Cerebellar nuclear complex (tissue), 1 donor: ENCODE measurements at places on chromosomes 11 and 22.

DNA sequence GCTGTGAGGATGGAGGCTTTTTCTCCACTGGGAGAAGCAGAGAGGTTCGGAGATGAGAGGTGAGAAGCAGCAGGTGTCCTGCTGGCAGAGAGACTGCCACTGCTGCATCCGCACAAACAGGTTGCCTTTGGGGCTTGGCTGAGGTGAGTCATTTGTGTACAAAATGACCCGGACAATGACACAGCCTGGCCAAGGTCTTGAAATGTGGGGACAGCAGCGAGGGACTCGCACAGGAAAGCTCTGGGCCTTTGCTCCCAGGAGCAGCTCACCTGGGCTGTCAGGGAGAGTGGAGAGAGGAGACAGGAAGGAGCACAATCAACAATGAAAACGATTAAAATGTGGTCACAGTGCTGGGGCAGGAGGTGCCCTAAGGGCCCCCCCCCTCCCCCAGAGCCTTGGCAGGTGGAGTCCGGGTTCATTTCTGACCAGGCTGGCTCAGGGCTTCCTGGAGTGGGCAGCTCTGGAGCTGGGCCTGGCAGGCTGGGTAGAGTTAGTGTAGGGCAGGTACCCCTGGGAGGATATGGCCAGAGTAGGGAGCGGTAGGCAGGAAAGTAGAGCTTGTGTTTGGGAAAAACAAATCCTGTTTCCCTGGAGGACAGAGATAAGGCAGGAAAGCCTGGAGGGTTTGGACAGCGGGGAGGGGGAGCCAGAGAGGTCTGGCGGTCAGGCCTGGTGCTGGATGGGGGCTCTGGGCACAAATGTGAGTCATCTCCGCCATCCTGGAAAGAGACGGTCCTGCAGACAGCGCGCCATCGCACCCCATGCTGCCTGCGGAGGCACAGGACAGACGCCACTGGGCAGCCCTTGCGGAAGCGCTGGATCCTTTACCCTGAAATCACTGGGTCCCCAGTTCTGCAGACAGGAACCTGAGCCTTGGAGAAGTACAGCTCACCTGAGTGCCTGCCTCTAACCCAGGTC lies 37.8 kb upstream of the CELSR1 start:
- no peak for DNase-seq

DNA sequence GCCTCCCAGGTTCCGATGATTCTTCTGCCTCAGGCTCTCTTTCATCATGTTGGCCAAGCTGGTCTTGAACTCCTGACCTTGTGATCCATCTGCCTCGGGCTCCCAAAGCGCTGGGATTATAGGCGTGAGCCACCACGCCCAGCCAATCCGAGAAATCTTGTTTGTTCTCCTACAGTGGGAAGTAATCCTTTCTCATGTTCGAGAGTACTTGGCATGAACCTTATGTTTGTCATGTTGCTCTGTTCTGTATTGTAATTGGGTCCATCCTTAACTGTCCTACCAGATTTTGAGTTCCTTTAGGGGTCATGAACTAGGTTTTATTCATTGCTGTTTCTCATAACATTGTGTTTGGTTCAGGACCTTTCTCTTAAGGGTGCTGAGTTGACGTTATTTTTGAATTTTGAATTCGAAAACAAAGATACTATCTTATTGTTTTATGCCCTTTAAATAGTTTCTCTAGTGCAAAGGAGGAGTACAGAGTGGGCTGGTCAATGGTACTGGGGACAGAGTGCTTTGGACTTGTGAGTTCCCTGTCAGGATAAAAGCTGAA lies 113.4 kb upstream of the RRM1 start:
- no peak for DNase-seq

DNA sequence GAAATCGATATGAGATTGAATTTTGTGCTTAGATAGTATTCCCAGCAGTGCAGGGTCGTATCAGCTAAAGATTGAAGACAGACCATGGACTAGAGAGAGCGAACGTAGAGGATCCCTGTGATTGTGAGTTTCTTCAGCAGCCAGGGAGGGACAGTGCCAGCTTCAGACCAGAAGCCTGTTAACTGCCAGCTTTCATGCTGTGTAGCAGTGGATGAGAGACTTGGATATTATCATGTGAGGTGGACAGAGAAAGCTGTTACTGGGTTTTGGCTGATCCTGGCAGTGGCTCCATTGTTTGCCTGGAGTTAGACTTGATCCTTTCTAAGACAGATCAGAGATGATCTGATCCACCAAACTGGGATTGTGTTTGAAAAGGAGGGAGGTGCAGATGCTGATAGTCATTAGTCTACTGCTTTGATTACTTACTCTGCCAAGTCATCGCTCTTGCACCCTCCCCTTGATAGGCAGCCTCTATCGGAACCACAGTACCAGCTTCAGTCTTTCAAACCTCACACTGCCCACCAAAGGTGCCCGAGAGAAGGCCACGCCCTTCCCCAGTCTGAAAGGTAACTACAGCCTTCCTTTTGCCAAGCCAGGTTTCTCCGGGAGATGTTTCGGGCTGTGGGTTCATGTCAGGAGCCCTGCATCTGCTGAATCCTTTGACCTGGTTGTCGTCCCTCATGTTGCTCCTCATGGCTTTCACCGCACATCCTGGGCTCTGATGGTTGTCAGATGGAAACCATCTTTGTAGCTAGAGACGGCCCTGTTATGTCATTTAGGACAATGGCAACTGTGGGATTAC lies 16.2 kb downstream of the MADD start:
- DNase-seq = no peak

DNA sequence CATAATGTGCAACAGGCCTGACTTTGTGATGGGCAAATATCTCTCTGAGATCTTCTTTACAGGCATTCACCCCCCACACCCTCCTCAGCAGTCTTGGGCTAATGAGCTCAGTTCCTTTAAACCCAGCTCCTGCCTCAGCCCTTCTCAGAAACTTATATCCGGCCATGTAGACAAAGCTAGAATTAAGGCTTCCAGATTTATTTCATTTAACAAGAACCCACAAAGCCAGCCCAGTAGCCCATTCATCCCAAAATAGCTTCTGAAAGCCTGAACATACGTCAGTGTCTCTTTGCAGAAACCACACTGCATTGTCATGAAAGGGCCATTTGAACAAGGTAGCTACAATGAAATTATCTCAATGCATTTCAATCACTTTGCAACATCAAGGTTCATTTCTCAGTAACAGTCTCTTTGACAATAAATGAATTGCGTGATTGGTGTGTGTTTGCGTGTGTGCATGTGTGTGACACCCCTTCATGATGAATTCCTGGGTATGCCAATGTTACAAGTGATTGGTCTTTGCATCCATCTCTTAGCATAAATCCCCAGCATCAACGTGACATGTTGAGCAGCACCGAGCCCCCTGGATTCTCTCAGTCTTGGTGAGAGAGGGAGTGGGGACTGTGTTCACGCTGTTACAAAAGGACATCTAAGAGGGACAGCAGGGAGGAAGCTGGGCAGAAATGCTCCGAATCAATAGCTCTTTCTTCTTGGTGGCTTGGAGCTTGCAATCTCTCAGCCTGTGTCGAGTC lies 299.6 kb downstream of the KIRREL3 start:
- no peak for DNase-seq

- no peak for DNase-seq
Observed at GRCh38 chr11:126840201-126840886, 160.2 kb downstream of the KIRREL3 start.

GRCh38 chr22:28716686-28717085 lies 24.9 kb downstream of the CHEK2 start:
- DNase-seq = no peak

GRCh38 chr11:1691026-1691877 lies 5.7 kb upstream of the KRTAP5-6 start:
- DNase-seq = no peak

GRCh38 chr11:14366936-14367335 lies 8.0 kb upstream of the RRAS2 start:
- DNase-seq = no peak

- DNase-seq = no peak
Observed at GRCh38 chr11:104997288-104997687, 25.7 kb downstream of the CASP5 start.

DNA sequence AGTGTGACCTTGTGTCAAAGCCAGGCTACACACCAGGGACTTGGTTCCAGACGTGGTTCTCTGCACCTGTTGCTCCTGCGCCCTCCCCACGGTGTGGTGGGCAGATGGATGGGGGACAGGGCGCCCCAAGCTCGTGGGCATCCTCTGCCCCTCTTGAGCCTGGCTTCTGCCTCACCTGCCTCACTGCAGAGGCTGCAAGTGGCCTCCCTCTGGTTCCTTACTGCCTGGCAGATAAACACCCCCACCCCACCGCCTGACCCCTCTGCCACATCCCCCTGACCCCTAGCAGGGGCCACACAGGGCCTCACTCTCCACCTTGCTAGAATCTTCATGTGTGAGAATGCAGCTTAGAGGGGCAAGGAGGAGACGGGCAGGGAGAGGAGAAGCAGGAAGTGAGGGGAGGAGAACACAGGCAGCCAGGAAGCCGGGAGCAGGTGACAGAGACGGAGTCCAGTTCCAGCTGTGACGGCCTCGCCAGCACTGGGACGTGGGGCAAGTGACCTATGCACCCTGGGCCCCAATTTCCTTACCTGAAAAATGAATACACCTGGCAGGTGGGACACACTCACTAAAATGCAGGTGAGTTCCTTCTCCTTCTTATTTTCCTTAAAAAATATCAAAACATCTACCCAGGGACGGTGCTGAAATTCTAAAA lies 178.3 kb downstream of the EFCAB6 start:
- DNase-seq = no peak

GRCh38 chr11:1545432-1545831 lies 26.6 kb downstream of the DUSP8 start:
- DNase-seq = no peak

DNA sequence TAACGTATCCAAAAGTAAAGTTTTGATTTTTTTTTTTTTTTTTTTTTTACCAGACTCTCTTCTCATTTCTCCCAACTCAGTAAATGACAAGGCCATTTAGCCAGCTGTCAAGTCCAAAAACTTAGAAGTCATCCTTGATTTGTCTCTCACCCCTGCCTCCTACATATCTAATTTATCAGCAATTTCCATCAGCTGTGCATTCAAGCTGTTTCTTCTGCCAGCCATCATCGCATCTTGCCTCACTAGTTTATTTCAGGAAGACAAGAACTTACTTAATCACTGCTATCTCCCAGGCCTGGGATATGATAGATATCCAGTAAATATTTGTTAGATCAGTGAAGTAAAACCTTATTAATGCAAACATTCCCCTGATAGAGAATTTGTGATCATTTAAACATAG lies 47.6 kb downstream of the SCGB1A1 start:
- no peak for DNase-seq

GRCh38 chr11:74592063-74592440 lies 330 bp upstream of the POLD3 start:
- no peak for DNase-seq

- no peak for DNase-seq
Observed at GRCh38 chr11:13128354-13128753, 119.2 kb downstream of the RASSF10 start.

DNA sequence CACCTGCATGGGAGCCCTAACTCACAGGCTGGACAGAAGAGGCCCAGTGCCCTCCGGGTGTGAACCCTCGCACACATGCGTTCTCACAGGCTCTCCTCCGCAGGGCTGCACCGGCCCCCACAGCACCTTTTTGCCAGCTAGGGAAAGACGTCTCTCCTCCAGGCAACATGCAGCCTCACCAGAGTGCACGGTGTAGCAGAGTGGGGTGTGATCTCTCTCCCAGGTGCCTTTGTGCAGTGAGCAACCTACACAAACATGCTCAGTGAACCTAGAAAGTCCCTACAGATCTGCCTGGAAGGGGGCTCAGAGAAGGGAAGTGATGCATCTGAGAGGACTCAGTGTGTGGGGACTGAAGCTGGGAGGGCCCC lies 3.7 kb upstream of the CARNS1 start:
- no peak for DNase-seq

- no peak for DNase-seq
Observed at GRCh38 chr11:83004746-83005556, 66.7 kb downstream of the RAB30 start.

DNA sequence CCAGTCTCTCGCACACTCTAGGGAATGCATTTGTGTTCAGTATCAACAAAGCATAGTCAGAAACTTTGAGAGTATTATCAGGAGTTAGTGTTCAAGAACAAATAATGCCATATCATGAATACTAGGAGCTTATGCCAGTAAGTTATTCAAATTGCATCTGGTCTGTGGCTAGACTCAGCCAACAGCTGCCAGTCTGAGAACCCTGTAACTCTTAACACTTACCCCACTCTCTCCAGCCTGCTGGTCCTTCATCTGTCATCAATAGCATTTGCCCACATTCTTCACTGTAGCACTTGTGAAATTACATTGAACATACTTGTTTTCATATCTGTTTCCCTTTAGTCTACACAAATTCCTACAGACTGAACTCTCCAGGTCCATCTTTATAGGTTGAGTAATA lies 1157.5 kb upstream of the RAG2 start:
- no peak for DNase-seq

- no peak for DNase-seq
Observed at GRCh38 chr11:18853086-18853720, 61.6 kb upstream of the PTPN5 start.
